Left cardiac atrium (tissue), 4 donors: ENCODE measurements at places on chromosomes 4 and X. TPM values are rescaled to one million over a fixed set of nuclear protein-coding genes. Genes with fewer than 3 reads are reported as not detected.

Gene DMP1
- total RNA-seq = not detected

Gene SSX3
- not detected for total RNA-seq

Gene INPP4B
- total RNA-seq = 11.0 TPM

Gene ASB12
- 1.4 TPM for total RNA-seq

Gene TLR3
- total RNA-seq = 8.6 TPM

Gene INTU
- total RNA-seq = 5.3 TPM

Gene ADH1B
- total RNA-seq = 523 TPM

Gene MAGEA12
- not detected for total RNA-seq

Gene EXOC1L
- total RNA-seq = not detected
